ENCODE measurements at places on chromosomes 16 and 17.
A peak's percentile ranks its signal among the peaks of the same experiment; 100 is the strongest.

GRCh38 chr16:53913099-53913870 lies 209.3 kb downstream of the FTO start:
- DNase-seq, result no peak

DNA sequence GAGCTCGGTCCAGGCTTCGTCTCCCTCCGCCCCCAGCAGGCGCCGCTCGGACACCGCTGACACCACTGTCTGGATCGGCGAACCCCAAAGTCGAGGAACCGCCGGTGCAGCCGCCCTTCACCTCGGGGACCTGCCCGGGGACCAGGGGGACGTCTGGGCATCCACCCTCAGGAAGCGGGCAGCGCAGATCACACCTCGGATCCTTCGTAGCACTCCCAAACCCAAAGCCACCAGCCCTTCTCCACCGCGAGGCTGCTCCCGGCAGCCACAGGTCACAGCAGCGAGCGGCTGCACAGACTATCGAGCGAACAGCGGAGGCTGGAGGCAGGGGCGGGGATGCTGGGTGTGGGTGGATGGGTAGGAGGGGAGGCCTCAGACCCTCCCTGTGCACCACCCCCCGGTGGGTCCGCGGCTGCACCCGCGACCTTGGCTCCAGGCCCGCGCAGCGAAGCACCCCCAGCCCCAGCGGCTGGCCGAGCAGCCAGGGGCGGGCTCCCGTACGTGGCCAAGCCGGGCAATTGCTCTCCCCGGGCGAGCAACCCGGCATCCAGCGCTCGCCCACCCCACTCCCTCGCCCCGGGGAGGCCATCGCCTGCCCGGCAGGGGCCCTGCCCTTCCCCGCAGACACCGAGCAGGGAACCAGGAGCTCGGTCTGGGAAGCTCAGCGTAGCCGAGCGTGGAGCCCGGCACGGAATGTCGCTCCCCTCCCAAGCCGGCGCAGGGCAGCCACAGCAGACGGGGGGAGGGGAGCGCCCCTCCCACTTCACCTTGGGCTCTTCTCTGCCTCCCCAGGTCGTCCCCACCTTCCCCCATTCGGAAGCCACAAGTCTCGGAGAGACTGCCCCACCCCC lies 1.0 kb downstream of the SDK2 start:
- no peak for DNase-seq

- peak; percentile 8 for DNase-seq
These were observed 19.6 kb upstream of the CEP20 start for GRCh38 chr16:15907863-15908478.

DNA sequence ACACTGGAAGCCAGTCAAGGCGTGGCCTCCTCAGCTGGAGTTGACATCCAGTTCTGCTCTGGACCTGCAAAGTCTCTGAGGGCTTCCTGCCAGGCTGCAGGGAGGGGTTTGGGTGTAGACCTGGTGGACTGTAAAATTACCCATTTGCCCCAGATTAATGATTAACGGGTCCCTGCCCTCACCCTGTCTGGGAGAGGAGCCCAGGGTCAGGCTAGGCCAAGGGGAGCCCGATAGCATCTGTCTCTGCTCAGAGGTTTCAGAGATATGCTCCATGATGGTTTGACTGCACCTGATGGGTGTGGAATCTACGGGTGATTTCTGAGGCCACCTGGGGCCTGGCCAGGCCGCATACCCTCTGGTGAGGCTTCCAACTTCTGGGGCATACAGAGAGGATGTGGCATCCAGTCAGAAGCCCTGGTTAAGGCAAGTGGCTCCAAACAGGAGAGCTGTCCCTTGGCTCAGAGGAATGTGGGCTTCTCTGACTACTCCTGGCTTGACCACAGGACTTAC lies 11.2 kb downstream of the PPY start:
- DNase-seq, result no peak

GRCh38 chr17:58325289-58325726 lies 3.3 kb downstream of the TSPOAP1 start:
- no peak for DNase-seq

- no peak for DNase-seq
These were observed 11.1 kb downstream of the COG1 start for GRCh38 chr17:73203788-73204479.

DNA sequence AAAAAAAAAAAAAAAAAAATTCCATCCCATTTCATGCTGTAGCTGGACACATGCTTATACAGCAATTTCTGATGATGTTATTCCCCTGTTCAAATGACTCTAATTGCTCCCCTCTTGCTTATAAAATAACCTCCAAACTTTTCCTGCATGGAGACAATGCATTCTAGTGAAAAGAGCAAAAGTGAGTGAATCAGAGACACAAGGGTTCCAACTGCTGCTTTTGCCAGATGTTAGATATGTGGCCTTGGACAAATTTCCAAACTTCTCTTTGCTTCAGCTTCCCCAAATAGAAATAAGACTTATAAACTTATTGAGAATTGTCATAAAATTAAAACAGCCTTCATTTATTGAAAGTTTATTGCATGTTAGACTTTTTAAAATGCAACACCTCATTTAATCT lies 65.0 kb upstream of the AXIN2 start:
- no peak for DNase-seq
